ENCODE measurements at places on chromosomes 4 and X. TPM values are rescaled to one million over a fixed set of nuclear protein-coding genes. Genes with fewer than 3 reads are reported as not detected.

Gene ZNF718
- 5.3 TPM for total RNA-seq

GRCh38 chrX:130857207-130857606, 45.8 kb downstream of the ENOX2 start:
- DNase-seq = no peak

DNA sequence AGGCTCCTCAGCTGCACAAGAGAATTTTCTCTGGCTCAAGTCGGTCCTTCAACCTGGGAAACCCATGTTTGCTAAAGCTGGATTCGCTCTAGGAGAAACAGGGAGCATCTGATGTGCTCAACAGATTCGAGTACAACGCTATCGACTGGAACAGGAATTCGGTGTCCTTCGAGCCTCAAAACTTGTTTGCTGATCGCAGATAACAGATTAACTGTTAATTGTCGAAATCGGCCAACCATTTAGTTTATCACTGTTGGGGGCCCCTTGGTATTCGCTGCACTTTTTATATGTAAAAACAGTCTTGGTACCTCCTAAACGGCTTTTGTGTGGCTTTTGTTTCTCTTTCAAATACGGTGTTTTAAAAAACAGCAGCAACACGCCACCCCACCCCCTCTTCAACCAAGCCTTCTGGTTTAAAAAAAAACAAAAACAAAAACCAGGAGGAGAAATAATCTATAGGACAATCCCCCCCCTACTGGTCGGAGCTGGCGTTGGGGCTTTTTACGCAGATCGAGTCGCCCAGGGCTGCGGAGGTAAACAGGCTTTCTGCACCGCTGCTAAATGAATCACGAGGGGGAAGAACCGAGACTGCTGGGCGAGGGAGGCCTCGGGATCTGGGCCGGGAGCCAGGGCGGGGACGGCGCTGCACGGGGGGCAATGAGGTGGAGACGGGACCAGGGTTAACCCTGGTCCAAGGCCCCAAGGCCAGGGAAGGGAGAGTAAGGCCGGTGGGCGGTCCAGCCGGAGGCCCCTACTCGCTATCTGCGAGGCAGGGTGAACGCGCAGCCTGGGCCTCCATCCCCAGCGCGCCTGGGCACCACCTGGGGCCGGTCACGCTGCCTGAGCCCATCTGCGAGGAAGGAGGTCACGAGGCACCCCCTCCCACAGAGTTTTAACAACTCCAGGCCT, 71.7 kb upstream of the BCOR start:
- no peak for DNase-seq

DNA sequence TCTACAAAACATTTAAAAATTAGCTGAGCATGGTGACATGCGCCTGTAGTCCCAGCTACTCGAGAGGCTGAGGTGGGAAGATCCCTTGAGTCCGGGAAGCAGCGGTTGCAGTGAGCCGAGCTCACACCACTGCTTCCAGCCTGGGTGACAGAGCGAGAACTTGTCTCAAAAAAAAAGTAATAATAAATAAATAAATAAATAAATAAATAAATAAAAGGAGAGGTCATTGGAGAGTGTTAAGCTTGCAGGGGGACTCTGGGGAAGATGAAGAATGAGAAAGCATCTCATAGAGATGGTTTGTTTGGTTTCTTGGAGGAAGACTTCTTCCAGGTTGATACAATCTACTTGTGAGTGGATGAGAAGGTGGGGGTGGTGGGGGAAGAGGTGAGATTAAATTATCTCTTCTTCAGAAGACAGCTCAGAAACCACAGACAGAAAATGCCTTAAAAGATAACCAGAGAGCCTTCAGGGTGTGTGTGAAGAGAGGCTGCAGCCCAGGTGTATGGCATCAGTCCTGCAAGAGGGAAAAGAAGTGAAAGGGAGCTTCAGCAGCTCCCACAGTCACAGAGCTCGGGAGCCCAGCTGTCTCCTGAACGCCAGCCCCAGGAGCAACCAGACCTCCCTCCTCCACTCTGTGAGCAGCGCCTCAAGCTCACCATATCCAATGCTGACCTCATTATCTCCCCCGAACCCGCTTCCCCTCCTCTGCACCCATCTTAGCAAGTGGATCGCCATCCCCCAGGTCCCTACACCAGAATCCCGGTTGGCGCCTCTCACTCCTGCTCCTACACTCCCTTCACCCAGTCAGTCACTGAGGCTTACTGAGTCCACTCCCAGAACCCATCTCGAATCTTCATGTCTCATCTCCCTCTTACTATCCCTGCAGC, 48.2 kb downstream of the RBM47 start:
- no peak for DNase-seq

GRCh38 chr4:124573056-124573455, 139.5 kb downstream of the ANKRD50 start:
- DNase-seq = no peak

DNA sequence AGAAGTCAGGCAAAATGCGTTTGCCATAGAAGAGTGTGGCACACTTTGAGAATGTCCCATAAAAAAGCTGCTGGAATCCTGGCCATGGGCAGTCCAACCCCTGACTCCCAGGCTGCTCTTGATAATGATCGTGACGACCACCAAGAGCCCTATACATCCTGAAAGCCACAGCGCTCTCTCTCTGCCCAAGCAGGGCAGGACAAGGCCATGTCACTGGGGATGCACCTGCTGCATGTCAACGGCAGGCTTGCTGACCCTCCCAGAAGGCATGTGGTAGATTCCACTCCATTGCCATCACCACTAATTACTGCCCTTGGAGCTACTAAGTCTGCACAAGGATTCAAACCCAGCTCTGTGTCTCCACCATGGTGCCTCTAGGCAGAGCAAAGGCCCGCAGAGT, 144.5 kb downstream of the EVC2 start:
- no peak for DNase-seq

- DNase-seq = no peak
Observed at GRCh38 chr4:127414951-127415606, 217.7 kb upstream of the INTU start.

Gene GLOD5
- not detected for total RNA-seq

All from GM12878 (cell line).